ENCODE measurements at places on chromosomes 2 and 18.

- DNase-seq, result no peak
Measured at GRCh38 chr2:109537565-109538222, 76.1 kb downstream of the SEPTIN10 start.

GRCh38 chr2:113818382-113818951 is 62.0 kb upstream of the SLC35F5 start:
- DNase-seq, result no peak

DNA sequence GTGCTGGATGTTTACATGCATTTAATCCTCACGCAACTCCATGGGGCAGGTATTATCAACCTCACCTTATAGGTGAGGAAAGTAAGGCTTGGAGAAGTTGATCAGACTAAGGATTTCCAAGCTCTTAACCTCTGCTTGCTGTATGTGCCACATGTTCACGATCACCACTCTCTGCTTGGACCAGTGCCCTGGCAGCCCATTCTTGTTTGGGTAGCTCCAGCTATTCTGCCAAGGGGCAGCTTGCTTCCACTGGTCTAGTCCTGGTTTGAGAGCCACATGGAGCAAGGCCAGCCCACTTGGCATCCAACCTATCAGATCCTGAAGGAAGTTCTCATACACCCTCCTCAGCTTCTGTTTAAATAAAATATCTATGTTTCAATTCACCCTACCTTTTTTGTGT is 14.3 kb downstream of the PLB1 start:
- DNase-seq, result peak; percentile 62

DNA sequence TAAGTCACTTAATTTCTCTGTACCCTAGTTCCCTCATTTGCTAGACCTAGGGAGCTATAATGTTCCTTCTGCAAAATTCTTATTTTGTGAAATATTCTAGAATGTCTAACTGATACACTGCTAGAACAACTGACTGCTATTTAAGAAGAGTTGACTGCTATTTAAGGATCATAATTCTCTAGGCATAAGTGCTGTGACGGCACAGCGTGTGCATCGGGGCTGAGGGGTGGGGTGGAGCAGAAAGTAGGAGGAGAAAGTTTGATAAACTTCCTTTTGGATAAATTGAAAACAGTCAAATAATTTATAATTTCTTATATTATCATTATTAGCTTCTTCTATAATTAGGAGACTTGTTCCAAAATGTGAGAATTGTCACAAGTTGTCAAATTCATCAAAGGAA is 10.4 kb upstream of the ACTR3 start:
- DNase-seq, result no peak

GRCh38 chr2:29475499-29475898 is 360.3 kb downstream of the CLIP4 start:
- no peak for DNase-seq

DNA sequence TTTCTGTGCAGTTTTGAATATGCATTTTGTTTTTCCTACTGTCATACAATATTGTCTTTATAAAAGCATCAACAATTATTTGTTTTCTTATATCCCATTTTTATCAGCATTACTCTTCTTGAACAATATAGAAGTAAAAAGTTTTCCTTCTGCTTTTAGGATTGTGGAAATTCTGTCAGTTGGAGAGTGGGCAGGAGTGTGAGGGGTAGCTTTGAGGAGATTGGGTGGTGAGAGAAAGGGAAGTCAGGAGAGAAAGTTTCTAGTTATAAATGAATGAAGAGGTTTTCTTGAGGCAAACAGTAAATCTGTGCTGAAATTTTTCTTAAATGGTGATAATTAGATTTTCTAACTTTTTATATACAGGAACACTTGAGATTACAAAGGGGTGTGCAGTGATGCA is 151.7 kb upstream of the NOSTRIN start:
- no peak for DNase-seq

GRCh38 chr18:62838475-62839098 is 123.2 kb downstream of the PHLPP1 start:
- no peak for DNase-seq

DNA sequence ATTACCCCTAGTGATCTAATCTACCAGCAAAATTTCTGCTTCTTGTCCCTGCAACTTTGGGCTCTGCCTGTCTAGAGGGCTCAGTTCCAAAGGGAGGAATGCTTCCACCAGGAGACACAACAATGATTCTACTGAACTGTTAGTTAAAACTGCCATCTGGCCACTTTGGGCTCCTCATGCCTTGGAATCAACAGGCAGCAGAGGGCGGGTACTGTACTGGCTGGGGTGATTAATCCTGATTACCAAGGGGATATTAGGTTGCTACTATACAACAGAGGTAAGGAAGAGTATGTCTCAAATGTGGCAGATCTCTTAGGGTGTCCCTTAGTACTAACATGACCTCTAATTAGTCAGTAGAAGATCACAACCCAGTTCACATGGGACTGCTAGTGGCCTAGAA is 21.4 kb downstream of the HADHA start:
- no peak for DNase-seq

DNA sequence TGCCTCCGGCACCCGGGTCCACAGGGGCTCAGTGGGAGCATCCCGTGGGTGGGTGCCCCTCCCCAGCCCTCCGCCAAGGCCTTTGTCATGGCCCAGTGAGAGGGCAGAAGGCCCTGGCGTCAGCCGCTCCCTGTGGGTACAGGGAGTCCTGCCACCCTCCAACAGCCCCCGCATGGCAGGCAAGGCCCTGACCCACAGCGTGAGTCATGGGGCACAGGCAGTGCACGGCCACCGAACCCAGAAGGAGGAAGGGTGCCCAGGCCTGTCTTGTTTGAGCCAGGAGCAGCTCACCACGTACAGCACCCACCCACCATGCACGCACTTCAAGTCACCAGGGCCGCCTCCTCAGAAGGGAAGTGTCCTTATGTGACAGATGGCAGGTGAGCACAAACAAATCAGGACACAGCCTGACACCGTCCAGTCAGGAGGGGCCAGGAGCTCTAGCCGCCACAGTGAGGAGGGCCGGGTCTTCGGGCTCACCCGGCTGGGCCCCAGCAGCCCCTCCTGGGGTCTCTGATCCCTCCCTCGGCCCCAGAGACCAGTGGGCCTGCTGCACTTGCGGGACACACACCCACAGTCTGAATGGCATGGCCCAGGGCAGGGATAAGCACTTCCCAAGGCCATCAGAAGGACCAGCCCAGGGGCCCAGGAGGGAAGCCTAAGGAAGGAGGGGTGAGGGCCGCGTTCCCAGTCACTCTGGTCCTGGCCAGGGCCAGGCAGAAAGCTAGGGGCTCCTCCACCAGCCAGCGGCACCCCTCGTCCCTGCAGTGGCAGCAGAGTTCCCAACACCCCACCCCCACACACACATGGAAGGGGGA is 25.8 kb downstream of the BIN1 start:
- DNase-seq, result no peak

- DNase-seq, result no peak
Measured at GRCh38 chr2:211068108-211068780, 511.8 kb downstream of the CPS1 start.

DNA sequence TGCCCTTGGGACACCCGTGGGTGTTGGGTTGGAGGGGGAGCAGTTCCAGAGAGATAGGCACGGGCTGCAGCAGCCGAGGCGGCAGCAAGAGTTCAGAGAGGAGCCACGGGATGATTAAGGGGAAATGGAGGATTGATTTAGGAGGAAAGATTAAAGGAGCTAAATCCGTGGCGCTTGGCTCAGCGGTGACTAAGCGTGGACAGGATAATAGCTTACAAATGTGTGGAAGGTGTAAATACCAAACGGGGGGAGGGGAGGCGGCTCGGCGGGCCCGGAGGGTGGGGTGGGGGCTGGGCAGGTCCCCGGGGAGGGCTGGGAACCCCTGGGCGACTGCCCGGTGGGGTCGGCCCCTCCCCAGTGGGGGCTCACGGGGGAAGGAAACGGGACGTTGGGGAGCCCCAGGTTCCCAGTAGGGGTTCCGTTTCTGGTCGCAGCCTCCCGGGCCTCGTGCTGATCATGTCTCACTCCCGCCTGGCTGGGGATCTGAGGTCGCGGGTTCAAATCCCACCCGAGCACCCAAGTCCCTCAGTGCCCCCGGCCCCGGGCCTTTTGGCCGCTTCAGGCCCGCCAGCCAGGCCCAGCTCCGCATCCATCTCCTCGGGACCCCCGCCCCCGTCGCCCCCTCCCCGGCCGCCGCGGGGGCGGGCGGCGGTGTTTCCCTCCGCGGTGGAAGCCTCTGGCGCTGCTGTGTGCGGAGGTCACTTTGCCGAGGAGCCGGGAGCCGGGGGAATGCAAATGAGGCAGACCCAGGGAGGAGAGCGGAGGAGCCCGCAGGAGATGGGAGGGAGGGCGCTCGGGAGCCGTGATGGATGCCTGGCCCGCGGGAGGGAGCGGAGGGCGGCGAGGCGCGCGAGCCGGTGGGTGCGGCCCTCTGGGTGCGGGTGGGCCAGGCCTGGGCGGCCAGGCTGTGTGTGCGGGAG is 8.1 kb downstream of the ASIC4 start:
- peak; percentile 74 for DNase-seq

GRCh38 chr2:190723397-190724090 is 74.7 kb downstream of the NAB1 start:
- no peak for DNase-seq

DNA sequence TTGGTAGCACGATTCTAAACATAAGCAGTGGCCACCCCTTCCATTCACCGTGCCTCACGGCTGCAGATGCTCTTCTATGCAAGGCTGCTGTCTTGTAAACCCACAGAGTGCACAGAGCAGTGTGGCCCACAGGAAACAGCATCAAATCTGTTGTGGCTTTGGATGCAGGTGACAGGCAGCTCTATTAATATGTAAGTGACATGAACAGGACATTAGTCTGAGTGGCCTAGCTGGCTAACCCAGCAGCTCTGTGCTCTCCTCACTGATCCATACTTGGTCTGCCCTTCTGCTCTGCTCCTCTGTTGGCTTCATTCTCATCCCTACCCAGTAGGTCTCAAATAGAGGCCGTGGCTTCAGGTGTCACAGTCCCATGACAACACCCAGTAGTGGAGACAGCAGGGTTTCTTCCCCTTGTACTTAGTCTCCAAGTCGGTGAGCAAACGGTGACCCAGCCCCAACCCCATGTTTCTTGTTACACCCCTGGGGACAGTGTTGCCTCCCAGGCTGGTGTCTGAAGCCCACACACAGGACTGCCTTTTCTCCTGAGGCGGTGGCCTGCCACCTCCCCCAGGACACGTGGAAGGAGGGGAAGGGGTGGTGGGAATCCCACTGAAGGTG is 5.8 kb downstream of the SH3RF3 start:
- DNase-seq, result no peak

GRCh38 chr18:73879766-73880165 is 267.9 kb downstream of the FBXO15 start:
- DNase-seq, result no peak

- DNase-seq, result no peak
Measured at GRCh38 chr18:77815666-77816338, 566.2 kb downstream of the GALR1 start.

- DNase-seq, result no peak
Measured at GRCh38 chr18:58566556-58567292, 62.2 kb downstream of the ALPK2 start.

DNA sequence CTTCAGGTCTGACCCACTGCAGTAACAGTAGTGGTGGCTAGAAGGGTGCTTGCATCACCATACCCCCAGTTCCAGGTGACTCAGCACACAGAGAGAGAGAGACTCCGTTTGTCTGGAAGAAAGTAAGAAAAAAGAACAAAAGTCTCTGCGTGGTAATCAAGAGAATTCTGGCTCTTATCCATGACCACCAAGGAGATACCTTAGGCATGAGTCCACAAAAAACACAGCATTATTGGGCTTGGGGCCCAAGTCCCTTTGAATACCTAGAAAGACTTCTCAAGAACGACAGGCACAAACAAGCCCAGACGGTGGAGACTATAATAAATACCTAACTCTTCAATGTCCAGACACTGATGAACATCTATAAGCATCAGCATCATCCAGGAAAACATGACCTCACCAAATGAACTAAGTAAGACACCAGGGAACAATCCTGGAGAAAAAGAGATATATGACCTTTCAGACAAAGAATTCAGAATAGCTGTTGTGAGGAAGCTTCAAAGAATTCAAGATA is 21.7 kb upstream of the BAZ2B start:
- DNase-seq, result no peak

- DNase-seq, result no peak
Measured at GRCh38 chr2:138910427-138910826, 130.2 kb upstream of the NXPH2 start.

GRCh38 chr2:230335864-230336506 is 9.0 kb downstream of the SP140L start:
- DNase-seq, result no peak

DNA sequence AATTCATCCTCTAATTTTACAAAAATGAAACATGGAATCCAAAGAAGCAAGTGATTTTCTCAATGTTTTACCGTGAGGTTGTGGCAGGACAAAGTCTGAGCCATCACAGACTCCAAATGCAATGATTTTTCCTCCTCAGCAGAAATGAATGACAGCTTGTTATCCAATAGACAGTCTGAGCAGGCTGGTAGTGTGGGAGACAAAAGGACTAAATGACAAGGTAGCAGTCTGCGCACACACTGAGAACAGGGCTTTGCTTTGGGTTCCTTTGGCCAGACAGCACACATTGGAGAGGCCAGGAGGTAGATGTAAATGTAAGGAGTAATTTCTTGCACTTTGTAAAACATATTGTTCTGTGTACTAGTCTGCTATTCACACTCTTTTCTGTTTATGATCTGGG is 50.3 kb upstream of the RGPD4 start:
- no peak for DNase-seq

DNA sequence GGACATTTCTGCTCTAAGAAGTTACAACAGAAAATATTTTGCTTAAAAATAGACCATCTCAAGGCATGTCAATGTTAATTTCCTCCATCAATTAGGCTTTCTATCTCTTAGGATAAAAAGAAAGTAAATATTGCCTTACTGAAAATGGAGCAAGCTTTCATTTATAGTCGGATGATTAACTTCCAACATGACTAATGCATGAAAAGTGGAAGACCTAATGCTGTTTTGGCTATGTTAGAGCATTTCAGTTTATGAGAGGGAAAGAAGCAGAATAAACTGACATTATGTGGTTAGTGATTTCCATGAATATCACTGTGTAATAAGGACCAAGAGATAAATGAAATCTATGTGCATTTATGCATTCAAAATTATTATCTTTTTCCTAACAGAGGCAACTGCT is 475.2 kb upstream of the UBE2E3 start:
- DNase-seq, result no peak

DNA sequence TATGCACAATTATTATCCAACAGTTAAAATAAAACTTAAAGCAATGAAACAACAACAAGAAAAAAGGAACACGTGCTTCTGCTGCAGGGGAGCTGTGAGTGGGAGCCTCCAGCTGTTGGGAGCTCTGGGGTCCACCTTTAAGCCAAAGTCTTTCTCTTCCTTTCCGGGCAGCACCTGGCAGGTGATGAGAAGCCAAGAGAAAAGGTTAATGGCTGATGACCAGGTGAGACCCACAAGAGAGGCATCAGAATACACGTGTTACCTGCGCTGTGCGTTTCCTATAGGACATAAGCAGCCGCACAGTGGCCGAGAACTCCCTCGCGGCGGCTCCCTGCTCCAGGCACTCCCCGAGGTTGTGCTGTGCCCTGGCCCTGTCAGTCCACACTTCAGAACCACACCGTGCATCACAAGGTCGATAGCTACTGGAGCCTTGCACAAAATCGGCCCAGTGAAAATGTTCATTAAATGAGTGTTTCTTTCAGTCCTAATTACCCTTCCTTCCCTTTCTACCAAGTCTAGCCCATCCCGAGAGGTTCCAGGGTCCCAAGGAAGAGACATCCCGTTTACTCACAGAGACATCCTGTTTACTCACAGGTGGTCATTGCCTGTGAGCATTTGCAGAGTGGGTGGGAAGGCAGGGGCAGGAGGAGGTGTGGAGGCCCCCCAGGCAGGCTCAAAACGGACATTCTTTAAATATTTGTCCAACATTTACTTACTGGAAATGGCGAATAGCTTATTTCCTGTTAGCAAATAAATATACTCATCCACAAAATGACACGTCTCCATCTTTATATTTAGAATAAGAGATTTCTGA is 44.9 kb upstream of the ASB18 start:
- no peak for DNase-seq

Data from right cardiac atrium (tissue), 5 donors.